Bronchial epithelial cell (primary cell): ENCODE measurements at places on chromosomes 3 and 15.
A peak's percentile ranks its signal among the peaks of the same experiment; 100 is the strongest.

DNA sequence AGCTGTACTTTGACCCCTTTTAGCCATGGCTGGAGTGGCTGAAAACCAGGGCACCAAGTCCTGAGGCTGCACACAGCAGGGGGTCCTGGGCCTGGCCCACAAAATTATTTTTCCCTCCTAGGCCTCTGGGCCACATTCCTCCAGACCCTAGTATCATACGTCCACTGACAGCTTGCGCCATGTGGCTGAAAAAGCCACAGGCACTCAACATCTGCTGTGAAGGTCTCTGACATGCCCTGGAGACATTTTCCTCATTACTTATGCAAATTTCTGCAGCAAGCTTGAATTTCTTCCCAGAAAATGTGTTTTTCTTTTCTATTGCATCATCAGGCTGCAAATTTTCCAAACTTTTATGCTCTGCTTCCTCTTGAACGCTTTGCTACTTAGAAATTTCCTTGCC, 239.0 kb downstream of the SQOR start:
- no peak for DNase-seq

DNA sequence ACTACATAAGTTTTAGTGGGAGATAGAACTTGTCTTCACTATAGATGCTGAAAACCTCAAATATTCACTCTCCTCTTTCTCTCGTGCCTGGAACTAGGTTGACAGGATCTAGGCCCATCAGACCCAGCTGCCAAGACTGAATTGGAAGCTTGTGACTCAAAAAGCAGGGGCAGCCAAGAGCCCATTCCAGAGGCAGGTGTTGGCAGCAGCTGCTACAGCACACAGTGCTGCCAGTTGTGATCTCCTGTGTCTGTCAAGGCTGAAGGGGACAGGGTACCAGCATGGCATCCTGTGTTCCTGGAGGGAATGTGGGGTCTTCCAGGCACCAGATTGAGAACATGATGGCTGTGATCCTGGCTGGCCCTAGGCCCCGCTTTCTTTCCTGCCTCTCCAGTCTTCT, 92.5 kb upstream of the MB21D2 start:
- no peak for DNase-seq

GRCh38 chr3:101862416-101863165, 13.3 kb downstream of the NFKBIZ start:
- DNase-seq: peak; percentile 60

DNA sequence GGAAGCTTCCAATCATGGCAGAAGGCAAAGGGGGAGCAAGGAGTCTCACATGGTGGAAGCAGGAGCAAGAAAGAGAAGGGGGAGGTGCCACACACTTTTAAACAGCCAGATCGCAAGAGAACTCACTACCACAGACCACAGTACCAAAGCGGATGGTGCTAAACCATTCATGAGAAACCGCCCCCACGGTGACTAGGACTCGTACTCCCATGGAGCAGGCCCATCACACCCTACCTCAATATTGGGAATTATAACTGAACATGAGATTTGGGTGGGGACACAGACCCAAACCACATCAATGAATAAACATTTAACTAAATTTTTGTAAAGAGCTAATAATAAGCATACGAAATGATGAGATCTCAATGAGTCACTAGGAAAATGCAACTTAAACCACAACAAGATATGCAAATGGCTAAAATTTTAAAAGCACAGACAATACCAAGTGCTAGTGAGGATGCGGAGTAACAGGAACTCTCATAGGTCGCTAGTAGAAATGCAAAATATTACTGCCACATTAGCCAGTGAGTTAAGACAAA, 10.0 kb downstream of the MRPS25 start:
- no peak for DNase-seq

- DNase-seq: no peak
These were observed 47.1 kb downstream of the DGKG start for GRCh38 chr3:186314896-186315295.

- peak; percentile 15 for DNase-seq
These were observed 33.0 kb upstream of the FAN1 start for GRCh38 chr15:30870681-30871080.

GRCh38 chr3:104887069-104887468, 479.6 kb upstream of the ALCAM start:
- DNase-seq: peak; percentile 22

DNA sequence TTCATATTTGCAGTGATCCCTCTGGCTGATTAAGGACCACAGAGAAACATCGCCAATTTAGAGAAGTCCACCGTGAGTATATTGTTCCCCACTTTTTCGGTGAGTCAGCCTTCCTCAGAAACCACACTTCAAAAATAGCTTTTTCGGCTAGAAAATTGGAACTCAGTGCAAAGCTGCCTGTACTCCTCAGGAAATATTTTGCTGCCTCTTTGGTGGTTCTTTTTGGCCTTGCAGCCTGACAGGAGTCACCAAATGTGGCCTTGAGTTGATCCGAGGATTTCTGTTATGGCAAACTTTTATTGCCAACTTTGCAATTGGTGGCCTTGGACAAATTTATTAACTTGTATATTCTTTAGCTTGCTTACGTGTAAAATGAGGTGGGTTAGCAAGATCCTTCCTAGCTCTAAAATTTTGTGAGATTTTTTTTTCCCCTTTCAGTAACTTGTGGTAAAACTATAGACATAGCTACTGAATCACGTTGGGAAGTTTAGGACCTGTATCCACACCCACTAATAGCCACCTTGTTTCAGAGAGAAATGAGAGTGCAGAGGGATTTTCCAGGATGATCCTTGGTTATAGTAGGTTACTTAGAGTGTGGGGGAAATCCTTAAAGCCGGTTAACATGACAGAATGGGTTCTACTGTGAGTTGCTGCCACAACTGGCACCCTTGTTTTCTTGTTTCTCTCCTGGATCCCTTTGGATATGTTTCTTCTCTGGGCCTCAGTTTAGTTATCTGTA, 9.9 kb downstream of the ARL6IP5 start:
- no peak for DNase-seq

DNA sequence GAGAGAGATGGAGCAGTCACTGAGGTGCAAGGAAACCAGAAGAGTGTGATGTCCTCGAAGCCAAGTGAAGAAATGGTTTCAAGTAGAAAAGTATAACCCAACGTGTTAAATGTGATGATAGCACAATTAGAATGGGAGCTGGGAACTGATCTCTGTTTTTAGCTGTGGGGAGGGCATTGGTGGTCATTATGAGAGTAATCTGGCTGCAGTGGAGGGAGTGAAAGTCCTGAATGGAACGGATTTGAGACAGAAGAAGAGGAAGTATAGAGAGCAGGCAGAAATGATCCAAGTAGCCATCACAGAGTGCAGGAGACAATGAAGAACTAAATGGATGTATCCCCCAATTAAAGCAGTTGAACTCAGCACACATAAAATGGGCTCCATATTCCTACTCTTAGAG, 235.3 kb downstream of the IGSF11 start:
- no peak for DNase-seq

GRCh38 chr3:113214917-113215595, 3.7 kb downstream of the BOC start:
- DNase-seq: no peak

DNA sequence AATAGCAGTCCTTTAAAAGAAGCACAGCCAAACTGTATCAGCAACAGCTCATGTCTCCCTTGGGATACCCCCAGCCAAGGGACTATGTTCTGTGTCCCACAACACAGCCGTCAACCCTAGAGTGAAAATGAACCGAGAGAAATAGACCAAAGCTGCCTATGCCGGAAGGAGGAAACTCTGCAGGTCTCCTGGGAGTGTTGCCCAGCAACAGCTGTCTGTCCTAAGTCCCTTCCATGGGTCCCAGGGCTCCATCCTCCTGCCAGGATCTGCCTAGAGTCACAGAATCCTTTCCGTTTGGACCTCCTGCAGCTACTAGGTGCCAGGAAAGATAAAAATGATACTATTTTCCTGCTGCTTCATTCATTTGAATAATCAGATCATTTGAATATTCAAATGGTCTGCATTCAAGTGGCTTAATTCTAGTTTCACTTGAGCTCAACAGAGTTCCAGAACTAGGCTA, 53.1 kb downstream of the TRANK1 start:
- no peak for DNase-seq

GRCh38 chr15:76168237-76168984, 108.6 kb downstream of the TMEM266 start:
- DNase-seq: no peak

DNA sequence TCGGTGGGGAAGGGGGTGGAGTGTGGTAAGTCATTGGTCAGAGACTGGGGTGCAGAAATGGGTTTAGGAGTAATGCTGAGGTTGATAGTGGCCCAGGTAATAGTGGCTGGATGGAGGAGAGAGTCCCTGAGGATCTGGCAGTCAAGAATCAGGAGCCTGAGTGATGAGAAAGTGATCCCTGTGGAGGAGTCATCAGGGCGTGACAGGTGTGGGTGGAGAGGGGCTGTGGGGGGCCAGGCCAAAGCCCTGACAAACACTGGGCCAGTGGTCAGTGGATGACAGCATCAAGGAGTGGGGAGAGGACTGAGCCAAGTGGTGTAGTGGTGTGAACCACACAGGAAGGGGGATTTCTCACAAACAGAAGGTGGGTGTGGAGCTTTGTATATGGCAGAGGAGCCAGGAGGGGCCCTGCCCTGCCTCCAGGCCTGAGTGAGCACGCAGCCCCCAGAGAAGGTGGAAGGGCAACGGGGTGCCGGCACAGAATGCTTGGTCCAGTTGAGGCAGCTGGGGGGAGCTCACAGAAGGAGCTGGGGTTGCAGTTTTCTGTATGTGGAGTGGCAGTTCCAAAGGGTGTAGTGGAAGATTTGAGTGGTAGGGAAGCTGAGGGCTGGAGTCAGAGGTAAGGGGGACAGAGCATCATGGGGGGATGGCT, 77.1 kb downstream of the SPSB4 start:
- no peak for DNase-seq

DNA sequence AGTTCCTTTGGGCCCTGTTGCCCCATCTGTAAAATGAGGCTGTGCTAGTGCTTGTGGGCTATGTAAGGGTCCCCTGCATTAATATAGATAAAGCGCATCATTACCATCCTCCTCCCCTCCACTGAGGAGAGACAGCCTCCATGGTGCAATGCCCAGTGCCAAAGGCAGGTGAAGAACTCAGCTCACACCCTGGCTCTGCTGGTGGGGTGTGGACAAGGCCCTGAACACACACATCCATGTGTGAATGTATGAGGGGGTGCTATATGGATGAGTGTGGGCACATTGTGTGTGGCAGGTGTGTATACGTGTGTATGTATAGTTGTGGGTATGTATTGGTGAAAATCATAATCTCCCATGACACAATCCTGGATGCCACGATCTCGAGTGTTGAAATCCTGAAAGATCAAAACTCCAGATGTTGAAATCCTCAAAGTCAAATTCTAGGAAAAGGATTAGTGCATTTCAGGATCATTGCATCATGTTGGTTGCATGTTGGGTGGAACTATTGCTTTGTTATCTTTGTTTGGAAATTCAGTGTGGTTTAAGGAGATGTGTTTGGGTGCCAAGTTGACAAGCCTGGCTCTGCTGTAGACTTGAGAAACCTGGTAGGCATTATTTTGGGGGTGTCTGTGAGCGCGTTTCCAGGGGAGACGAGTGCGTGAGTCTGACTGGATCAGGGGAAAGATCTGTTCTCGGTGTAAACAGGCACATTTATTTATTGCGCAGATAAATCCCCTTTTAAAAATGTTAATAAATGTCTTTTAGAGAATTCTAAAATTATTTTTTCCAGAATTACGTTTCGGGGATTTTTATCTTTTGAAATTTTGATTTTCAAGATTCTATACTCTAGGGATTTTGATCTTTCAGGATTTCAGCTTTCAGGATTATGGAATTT, 42.0 kb upstream of the SEC61A1 start:
- DNase-seq: peak; percentile 78

- DNase-seq: no peak
These were observed 284.0 kb upstream of the CTDSPL start for GRCh38 chr3:37577697-37578096.

- no peak for DNase-seq
These were observed 24.9 kb downstream of the GRK7 start for GRCh38 chr3:141788149-141788548.

DNA sequence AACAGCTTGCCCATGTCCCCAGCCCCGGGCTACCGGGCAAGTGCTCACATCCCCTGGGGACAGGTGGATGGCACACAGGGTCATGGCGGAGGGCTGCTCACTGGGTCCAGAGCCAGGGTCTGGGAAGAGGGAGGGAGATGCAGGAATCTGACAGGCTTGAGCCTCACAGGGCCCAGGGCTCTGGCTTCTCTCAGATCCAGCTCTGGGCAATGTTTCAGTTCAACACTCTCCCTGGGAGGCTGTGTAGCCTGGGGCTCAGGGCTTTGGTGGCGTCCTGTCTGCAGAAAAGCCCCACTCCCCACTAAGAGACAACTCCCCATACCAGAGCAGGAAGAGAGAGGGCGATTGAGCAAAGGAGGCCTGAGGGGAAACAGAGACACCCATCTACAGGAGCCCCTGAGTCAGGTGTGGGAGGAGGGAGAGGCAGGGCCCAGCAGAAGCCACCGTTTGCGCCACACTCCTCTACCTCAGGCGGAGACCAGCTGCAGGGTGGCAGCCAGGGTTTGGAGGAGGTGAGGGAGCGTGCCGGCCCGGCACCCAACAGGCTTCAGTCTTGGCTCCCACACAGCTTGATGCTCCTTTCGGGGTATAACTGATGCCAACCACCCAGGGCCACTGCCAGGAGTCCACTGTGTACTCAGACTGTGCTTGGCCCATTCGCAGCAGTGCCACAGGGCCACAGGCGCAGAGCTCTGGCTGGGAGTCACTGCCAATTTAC, 16.8 kb upstream of the SRP14 start:
- no peak for DNase-seq

GRCh38 chr3:146818866-146819265, 213.7 kb upstream of the PLSCR5 start:
- no peak for DNase-seq

- DNase-seq: peak; percentile 7
These were observed 47.6 kb downstream of the ARIH1 start for GRCh38 chr15:72521682-72522081.

DNA sequence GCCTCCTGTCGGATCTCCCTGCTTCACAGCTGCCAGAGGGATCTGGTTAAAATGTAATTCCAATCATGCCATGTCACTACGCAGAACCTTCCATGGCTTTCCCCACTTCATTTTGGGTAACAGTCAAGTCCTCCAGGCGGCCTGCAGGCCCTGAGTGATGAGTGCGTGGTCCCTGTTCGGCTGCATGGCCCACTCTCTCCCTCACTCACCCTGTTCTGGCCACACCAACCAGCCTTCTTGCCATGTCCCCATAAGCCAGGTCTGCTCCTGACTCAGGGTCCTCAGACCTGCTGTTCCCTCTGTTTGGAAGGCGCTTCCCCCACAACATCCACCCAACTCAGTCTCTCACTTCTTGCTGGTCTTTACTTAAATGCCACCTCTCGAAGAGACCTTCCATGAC, 41.6 kb upstream of the LINGO1 start:
- no peak for DNase-seq

DNA sequence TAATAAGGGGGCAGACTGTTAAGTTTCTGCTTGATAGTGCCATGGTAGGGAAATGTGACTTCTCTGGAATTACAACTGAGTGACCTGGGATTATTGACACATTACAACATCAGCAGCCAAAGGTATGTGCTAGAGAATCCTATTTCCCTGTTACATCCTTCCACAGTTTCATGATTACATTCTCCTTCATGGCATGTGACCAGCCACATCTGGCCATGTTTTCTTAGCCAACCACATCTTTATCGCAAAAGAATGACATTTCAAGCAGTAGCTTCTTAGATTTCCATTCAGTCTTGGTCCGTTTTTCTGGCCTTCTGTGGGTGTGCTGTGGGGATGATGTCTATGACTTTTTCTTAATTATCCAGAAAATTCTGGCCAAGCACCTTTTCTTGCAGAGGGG, 45.4 kb upstream of the CTDSPL start:
- DNase-seq: no peak

GRCh38 chr3:141835557-141836229, 40.8 kb upstream of the ATP1B3 start:
- DNase-seq: peak; percentile 79
